ENCODE measurements at places on chromosomes 11 and 22.

GRCh38 chr11:61293867-61294716 lies 1.0 kb downstream of the VWCE start:
- H3K36me3 ChIP-seq = no peaks in the 10 kb centered on the region
- no peaks in the 10 kb centered on the region for H3K27me3 ChIP-seq
- peak overlapping the region; percentile 78 for H3K27ac ChIP-seq
- DNase-seq = peak; percentile 84
- peaks cover 35% of the 10 kb centered on the region for H3K4me1 ChIP-seq
- peak overlapping the region; percentile 66 for H3K4me3 ChIP-seq

DNA sequence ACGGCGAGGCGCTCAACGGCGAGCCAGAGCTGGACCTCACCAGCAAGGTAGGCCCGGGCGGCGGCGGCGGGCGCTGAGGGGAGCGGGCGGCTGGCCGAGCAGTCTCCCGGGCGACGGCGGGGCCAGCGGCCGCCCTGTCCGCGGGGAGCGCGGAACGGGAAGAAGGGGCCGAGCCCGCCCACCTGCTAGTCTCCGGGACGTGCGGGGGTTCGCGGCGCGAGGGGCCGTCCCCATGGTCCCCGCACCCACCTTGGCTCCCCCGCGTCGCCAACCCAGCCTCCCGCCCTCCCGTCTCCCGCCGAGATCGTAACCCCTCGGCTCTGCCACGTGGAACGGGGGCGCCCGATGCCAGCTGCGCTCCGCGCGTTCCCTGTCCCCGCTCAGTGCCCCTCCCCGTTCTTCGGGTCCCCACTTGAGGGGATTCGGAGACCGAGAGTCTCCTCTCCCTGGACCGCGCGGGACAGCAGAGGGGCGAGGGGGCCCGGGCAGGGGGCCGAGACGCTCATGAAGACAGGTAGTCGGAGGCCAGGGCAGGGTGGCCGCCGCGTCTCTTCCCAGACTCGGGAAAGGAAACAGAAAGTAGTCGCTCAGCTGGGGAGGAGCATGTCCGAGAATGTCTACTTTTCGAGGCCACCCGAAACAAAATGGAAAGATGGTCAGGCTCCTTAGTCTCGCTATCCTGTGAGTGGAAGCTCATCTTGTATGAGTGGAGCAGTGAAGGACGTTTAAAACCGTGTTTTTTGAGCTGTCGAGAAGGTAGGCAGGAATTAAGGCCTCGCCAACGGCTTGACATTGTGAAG lies 557 bp downstream of the GTPBP1 start:
- no peaks in the 10 kb centered on the region for H3K27me3 ChIP-seq
- H3K4me3 ChIP-seq = peak overlapping the region; percentile 89
- H3K36me3 ChIP-seq = no peaks in the 10 kb centered on the region

- H3K27me3 ChIP-seq = no peaks in the 10 kb centered on the region
- H3K27ac ChIP-seq = no peak overlapping the region
- H3K36me3 ChIP-seq = no peaks in the 10 kb centered on the region
- H3K4me1 ChIP-seq = peaks cover 9% of the 10 kb centered on the region
- H3K4me3 ChIP-seq = no peak overlapping the region
Measured at GRCh38 chr11:64322925-64323260, 5.0 kb downstream of the PRDX5 start.

- H3K36me3 ChIP-seq = no peaks in the 10 kb centered on the region
- H3K27ac ChIP-seq = no peak overlapping the region
- H3K27me3 ChIP-seq = no peaks in the 10 kb centered on the region
- no peak for DNase-seq
- no peak overlapping the region for H3K4me3 ChIP-seq
- H3K4me1 ChIP-seq = no peaks in the 10 kb centered on the region
Measured at GRCh38 chr11:38594895-38595294, 1996.9 kb upstream of the RAG2 start.

GRCh38 chr11:7251836-7252682 lies at the start of gene SYT9:
Gene SYT9 (plus strand): TSS chr11:7251904. CDS start chr11:7252187, 283 bp downstream.
- no peaks in the 10 kb centered on the region for H3K27me3 ChIP-seq
- no peaks in the 10 kb centered on the region for H3K36me3 ChIP-seq
- peak within 1 kb of the TSS; percentile 24 for H3K27ac ChIP-seq
- H3K4me3 ChIP-seq = peak within 1 kb of the TSS; percentile 52
- H3K4me1 ChIP-seq = no peaks in the 10 kb centered on the region
- DNase-seq = peak; percentile 67

DNA sequence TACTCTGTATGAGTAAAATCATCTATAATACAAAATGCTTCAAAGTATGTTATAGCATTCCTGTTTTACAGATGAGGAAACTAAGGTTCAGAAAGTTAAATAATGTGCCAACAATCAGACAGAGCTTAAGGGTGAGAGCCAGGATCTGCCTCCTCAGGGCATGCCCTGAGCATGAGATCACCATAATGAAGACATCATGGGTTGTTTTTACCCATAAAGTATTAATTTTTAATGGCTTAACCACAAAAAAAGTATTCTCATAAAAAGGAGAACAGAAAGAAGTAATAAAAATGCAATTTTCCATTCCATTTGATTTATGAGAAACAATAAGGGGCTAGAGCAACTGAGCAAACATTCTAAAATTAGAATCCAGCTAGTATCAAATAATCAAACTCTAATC lies 534.3 kb upstream of the ARHGAP42 start:
- H3K27me3 ChIP-seq = no peaks in the 10 kb centered on the region
- no peak for DNase-seq
- H3K4me1 ChIP-seq = no peaks in the 10 kb centered on the region

- DNase-seq = no peak
- no peak overlapping the region for H3K4me3 ChIP-seq
- peaks cover 12% of the 10 kb centered on the region for H3K4me1 ChIP-seq
- no peaks in the 10 kb centered on the region for H3K27me3 ChIP-seq
Measured at GRCh38 chr11:62918531-62918930, 2.6 kb downstream of the CHRM1 start.

DNA sequence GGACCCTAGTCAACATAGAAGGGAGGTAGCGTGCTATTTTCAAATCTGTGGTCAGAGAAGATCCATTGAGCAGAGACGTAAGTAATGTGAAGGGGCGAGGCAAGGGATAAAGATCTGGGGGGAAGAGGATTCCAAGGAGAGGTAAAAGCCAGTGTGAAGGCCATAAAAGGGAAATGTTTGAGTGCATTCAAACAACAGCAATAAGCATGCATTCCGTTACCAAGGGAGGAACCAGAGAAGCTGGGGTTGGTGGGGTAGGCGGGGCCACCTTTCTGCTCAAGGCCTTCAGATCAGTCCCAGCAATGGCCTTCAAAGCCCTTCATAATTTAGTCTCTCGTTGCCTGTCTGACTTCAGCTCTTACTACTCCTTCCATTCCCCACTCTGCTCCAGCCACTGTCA lies 18.4 kb upstream of the SMPD1 start:
- no peak overlapping the region for H3K4me3 ChIP-seq
- no peak for DNase-seq
- no peaks in the 10 kb centered on the region for H3K27me3 ChIP-seq
- no peaks in the 10 kb centered on the region for H3K36me3 ChIP-seq
- no peak overlapping the region for H3K27ac ChIP-seq
- H3K4me1 ChIP-seq = no peaks in the 10 kb centered on the region

DNA sequence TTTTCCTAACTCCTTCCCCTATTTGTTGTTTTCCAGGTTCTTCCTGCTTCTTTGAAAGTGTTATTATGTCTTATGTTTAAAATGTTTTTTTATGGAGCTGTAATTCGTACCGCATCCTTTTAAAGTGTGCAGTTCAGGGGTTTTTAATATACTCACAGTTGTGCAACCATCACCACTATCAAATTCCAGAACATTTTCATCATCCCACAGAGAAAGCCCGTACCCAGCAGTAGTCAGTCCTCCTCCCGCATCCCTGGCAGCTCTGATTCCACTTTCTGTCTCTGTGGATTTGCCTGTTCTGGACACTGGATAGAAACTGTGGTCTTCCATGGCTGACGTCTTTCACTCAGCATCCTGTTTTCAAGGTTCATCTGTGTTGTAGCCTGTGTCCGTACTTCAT lies 73.7 kb downstream of the JAM3 start:
- no peak overlapping the region for H3K4me3 ChIP-seq
- H3K27ac ChIP-seq = no peak overlapping the region
- no peaks in the 10 kb centered on the region for H3K36me3 ChIP-seq
- no peaks in the 10 kb centered on the region for H3K27me3 ChIP-seq
- no peak for DNase-seq
- peaks cover 3% of the 10 kb centered on the region for H3K4me1 ChIP-seq

- H3K27me3 ChIP-seq = no peaks in the 10 kb centered on the region
- no peak overlapping the region for H3K27ac ChIP-seq
- H3K36me3 ChIP-seq = no peaks in the 10 kb centered on the region
- no peaks in the 10 kb centered on the region for H3K4me1 ChIP-seq
Measured at GRCh38 chr11:73766763-73767162, 5.9 kb upstream of the RAB6A start.

GRCh38 chr11:79371152-79371551 lies 69.7 kb downstream of the TENM4 start:
- no peak overlapping the region for H3K4me3 ChIP-seq
- H3K27me3 ChIP-seq = no peaks in the 10 kb centered on the region
- no peaks in the 10 kb centered on the region for H3K36me3 ChIP-seq
- no peaks in the 10 kb centered on the region for H3K4me1 ChIP-seq

DNA sequence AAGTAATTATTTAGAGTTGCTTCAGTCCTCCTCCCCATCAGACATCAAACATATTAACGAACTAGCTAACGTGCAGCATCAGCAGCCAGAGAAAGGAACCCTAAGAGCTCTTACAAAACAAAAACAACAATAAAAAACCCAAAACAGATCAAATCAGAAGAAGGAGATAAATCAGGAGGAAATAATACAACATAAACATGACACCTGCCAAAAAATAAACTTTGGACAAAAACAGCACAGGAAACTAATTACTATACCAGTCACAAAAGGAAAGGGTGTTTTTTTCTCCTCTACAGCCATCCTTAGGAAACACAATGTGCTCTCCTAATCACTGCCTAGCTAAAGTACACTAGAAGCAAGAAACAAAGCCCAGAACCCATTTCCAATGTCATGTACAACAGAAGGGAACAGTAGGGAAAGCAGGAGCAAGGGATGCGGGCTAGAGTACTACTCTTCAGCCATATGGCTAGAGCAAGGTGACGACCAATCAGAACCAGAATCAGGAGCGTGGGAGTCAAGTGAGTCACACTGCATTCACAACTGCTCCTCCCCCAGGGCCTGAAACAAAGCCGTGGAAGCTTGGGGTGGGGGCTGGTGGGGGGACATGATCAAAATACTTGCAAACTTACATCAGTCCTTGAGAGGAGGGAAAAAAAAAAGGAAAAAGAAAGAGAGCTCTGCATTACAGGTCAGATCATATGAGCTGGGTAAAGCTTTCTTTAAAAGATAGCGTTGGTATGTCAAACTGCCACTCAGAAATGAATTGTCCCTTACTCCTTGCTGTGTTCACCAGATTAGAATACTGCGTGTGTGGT lies 60.4 kb downstream of the LARGE2 start:
- no peaks in the 10 kb centered on the region for H3K4me1 ChIP-seq
- H3K4me3 ChIP-seq = no peak overlapping the region
- H3K27ac ChIP-seq = no peak overlapping the region
- peak; percentile 44 for DNase-seq
- H3K36me3 ChIP-seq = no peaks in the 10 kb centered on the region

DNA sequence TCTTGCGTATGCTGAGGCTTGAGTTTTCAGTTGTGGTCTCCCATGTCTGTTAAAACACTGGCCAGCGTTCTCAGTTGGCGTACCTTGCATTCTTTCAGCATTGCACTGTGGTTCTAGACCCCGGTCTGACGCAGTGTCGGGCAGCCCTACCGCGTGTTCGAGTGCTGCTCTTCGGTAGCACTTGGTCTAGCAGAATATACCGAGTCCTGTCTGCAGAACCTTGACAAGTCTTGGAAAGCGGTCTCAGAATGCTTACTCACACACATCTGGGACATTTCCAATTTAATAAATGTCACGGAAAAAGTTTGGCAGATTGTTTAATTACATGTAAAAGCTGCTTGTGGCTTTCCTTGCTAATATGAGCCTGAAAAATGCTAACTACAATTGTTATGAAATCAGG lies 32.6 kb downstream of the PPFIA1 start:
- no peak overlapping the region for H3K4me3 ChIP-seq
- no peak overlapping the region for H3K27ac ChIP-seq
- DNase-seq = no peak
- H3K27me3 ChIP-seq = no peaks in the 10 kb centered on the region
- no peaks in the 10 kb centered on the region for H3K36me3 ChIP-seq
- H3K4me1 ChIP-seq = peaks cover under 1% of the 10 kb centered on the region
